CD4-positive, CD25-positive, alpha-beta regulatory T cell (primary cell): ENCODE measurements at places on chromosomes 2 and 18. TPM values are rescaled to one million over a fixed set of nuclear protein-coding genes. Genes with fewer than 3 reads are reported as not detected.

DNA sequence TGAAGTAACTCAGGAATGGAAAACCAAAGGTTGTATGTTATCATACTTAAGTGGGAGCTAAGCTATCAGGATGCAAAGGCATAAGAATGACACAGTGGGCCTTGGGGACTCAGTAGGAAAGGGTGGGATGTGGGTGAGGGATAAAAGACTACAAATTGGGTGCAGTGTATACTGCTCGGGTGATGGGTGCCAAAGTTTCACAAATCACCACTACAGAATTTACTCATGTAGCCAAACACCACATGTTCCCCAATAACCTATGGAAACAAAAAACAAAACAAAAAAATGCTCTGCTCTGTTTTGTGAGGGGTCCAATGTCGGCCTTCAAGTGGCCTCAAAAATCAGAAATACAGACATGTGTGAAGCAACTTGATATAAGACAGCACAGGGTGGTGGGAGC lies 8.9 kb upstream of the RNF144A start:
- no peak for DNase-seq
- H3K4me3 ChIP-seq, result peak overlapping the region; percentile 75
- no peaks in the 10 kb centered on the region for H3K36me3 ChIP-seq
- H3K27me3 ChIP-seq, result peaks cover 22% of the 10 kb centered on the region
- H3K27ac ChIP-seq, result peak overlapping the region; percentile 15

GKN2 gene
- not detected for total RNA-seq

- peaks cover 94% of the 10 kb centered on the region for H3K4me1 ChIP-seq
- no peak for DNase-seq
- no peaks in the 10 kb centered on the region for H3K36me3 ChIP-seq
- peak overlapping the region; percentile 64 for H3K27ac ChIP-seq
Observed at GRCh38 chr2:10381997-10382353, 66.2 kb downstream of the ODC1 start.

- no peak overlapping the region for H3K4me3 ChIP-seq
- peaks cover 20% of the 10 kb centered on the region for H3K4me1 ChIP-seq
- H3K27me3 ChIP-seq, result no peaks in the 10 kb centered on the region
- no peak for DNase-seq
- no peak overlapping the region for H3K27ac ChIP-seq
Observed at GRCh38 chr2:174773215-174773614, 8.9 kb upstream of the CHRNA1 start.

SPDYA gene
- total RNA-seq, result 19.6 TPM

GREB1L gene
- total RNA-seq, result not detected

LINC00305 gene
- total RNA-seq, result not detected

DNA sequence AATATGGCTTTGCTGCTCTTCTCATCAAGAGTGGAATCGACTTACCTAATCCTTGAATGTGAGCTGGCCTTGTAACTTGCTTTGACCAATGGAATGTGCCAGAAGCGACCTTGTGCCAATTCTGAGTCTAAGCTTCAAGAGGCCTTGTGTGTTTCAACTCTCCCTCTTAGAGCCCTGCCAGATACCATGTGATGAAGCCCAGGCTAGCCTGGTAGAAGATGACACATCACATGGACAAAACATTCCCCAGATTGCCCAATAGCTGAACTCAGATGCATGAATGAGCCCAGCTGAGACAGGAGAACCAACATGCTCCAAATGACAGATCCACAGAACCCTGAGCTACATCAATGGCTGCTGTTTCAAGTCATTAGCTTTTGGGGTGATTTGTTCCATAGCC lies 4.2 kb upstream of the KLHL14 start:
- no peaks in the 10 kb centered on the region for H3K4me1 ChIP-seq
- H3K27ac ChIP-seq, result no peak overlapping the region
- H3K36me3 ChIP-seq, result no peaks in the 10 kb centered on the region
- H3K4me3 ChIP-seq, result no peak overlapping the region
- DNase-seq, result no peak

DNA sequence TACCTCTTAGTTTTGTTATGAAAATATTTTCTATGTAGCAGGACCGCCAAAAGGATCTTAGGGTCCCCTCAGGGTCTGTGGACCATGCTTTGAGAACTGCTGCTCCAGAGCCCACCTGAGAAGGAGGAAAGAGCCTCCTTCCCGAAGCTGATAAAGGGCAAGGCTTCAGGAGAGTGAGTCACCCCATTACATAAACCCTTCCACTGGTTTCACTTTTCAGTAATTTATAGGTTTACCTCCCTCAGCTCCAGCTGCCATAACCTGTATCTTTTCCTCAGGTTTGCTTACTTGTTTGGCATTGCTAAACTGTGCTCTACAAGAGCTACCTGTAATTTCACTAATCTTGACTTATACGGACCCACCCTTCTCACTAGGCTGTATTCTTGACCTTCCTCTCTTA lies 6.6 kb downstream of the TTLL4 start:
- H3K27ac ChIP-seq, result no peak overlapping the region
- no peak for DNase-seq
- H3K27me3 ChIP-seq, result no peaks in the 10 kb centered on the region
- peaks cover 2% of the 10 kb centered on the region for H3K36me3 ChIP-seq

- no peaks in the 10 kb centered on the region for H3K36me3 ChIP-seq
- peaks cover 17% of the 10 kb centered on the region for H3K27me3 ChIP-seq
- no peak for DNase-seq
Observed at GRCh38 chr2:102599486-102599885, 19.9 kb upstream of the SLC9A2 start.

DNA sequence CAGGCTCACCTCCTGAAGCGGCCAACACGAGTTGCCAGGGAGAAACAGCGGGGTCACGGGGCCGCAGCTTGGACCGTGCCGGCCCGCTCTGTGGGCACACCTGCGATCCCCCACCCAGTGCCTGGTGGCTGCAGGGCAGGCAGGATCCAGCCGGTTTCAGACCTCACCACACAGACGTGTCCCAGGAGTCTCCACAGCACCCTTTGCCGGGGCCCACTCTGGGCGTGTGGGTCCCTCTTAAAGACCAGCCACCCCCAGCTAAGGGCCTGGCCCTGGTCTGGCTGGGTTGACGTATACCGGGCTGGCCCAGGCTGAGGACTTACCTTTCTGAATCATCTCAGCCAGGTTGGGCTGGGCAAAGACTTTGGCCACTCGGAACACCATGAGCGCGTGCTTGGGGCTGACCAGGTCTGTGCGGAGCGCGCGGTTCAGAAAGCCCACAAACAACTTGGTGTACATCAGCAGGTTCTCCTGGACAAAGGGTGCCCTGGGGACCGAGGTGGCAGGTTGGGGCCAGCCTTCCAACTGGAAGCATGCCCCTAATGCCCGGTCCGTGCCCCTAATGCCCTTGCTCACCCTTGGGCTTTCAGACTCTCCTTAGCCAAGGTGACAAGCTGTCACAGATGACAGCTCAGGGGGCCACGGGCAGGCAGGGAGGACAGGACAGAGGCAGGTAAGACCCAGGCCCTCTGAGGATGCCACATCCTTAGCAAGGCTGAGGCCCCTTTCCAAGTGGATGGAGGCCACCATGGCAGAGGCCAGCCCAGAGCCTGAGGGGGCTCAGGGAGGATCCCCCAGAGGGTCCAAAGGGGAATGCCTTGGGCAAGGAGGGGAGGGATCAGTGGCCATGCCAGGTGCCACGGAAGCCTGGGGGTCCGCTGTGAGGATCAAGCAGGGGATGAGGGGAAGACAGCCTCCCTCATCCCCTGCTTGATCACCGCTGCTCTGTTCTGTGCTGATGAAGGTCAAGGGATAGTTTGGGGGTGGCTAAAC lies 10.2 kb upstream of the CCDC74B start:
- no peak overlapping the region for H3K27ac ChIP-seq
- DNase-seq, result no peak
- no peak overlapping the region for H3K4me3 ChIP-seq
- H3K36me3 ChIP-seq, result peaks cover 13% of the 10 kb centered on the region

- DNase-seq, result no peak
- H3K4me3 ChIP-seq, result no peak overlapping the region
- H3K4me1 ChIP-seq, result peaks cover 4% of the 10 kb centered on the region
- peaks cover 4% of the 10 kb centered on the region for H3K27me3 ChIP-seq
- no peaks in the 10 kb centered on the region for H3K36me3 ChIP-seq
Observed at GRCh38 chr18:12423393-12423792, 15.7 kb downstream of the PRELID3A start.

DNA sequence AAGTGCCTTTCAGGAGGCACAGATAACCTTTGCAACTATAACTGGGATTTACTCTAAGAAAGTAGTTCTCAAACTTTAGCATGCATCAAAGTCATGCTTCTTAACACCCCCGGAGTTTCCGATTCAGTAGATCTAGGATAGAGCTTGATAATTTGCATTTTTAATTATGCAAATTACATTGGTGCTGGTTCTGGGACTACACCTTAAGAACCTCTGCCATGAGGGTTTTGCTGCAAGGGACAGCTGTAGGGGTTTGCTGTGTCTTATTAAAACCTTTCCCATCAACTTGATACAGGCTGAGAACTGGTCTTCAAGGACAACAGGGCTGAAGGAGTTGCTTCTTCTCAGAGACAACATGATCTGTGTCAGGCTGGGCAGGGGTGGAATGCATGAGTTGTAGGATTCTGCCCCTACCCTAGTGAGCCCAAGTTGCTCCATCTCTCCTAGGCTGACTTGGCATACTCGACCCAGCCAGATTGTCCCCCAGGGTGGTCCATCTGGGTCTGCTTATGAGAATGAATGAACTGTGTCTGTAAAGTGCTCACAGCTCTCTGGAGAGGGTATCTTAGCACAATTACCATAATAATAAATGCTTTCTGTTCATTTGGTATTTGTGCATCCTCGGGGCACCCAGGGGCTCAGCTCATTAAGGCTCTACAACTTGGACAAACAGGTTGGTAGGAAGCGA lies 232.7 kb downstream of the CLIP4 start:
- peaks cover 11% of the 10 kb centered on the region for H3K27me3 ChIP-seq
- no peak overlapping the region for H3K27ac ChIP-seq
- DNase-seq, result no peak
- no peak overlapping the region for H3K4me3 ChIP-seq
- H3K4me1 ChIP-seq, result no peaks in the 10 kb centered on the region
- no peaks in the 10 kb centered on the region for H3K36me3 ChIP-seq

GRCh38 chr18:57659460-57660102 lies 37.9 kb upstream of the NARS1 start:
- no peak overlapping the region for H3K27ac ChIP-seq
- H3K27me3 ChIP-seq, result no peaks in the 10 kb centered on the region
- no peaks in the 10 kb centered on the region for H3K4me1 ChIP-seq

DNA sequence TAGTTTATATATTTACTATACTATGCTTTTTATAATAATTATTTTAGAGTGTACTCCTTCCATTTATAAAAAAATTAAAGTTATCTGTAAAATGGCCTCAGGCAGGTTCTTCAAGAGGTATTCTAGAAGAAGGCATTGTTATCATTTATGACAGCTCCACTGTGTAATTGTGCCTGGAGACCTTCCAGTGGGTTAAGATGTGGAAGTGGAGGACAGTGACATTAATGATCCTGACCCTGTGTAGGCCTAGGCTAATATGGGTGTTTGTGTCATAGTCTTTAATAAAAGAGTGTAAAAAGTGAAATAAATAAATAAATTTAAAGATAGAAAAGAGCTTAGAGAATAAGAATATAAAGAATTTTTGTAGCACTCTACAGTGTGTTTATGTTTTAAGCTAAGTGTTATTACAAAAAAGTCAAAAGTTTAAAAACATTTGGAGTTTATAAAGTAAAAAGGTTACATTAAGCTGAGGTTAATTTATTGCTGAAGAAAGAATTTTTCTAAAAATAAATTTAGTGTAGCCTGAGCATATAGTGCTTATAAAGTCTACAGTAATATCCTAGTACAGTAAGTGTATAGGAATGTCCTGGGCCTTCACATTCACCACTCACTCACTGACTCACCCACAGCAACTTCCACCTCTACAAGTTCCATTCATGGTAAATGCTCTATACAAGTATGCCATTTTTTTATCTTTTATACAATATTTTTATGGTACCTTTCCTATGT lies 190.0 kb upstream of the SESTD1 start:
- no peaks in the 10 kb centered on the region for H3K27me3 ChIP-seq
- no peaks in the 10 kb centered on the region for H3K36me3 ChIP-seq
- DNase-seq, result no peak
- no peaks in the 10 kb centered on the region for H3K4me1 ChIP-seq
- H3K27ac ChIP-seq, result no peak overlapping the region
- no peak overlapping the region for H3K4me3 ChIP-seq

TANC1 gene
- total RNA-seq, result 0.07 TPM

- no peak overlapping the region for H3K4me3 ChIP-seq
- no peaks in the 10 kb centered on the region for H3K4me1 ChIP-seq
- peaks cover 6% of the 10 kb centered on the region for H3K27me3 ChIP-seq
- no peak overlapping the region for H3K27ac ChIP-seq
- no peaks in the 10 kb centered on the region for H3K36me3 ChIP-seq
Observed at GRCh38 chr2:60659026-60659425, 97.0 kb upstream of the PAPOLG start.

GRCh38 chr2:240701736-240702639 lies 10.3 kb downstream of the AQP12A start:
- H3K4me1 ChIP-seq, result peaks cover 3% of the 10 kb centered on the region
- no peaks in the 10 kb centered on the region for H3K36me3 ChIP-seq
- no peak overlapping the region for H3K4me3 ChIP-seq

DNA sequence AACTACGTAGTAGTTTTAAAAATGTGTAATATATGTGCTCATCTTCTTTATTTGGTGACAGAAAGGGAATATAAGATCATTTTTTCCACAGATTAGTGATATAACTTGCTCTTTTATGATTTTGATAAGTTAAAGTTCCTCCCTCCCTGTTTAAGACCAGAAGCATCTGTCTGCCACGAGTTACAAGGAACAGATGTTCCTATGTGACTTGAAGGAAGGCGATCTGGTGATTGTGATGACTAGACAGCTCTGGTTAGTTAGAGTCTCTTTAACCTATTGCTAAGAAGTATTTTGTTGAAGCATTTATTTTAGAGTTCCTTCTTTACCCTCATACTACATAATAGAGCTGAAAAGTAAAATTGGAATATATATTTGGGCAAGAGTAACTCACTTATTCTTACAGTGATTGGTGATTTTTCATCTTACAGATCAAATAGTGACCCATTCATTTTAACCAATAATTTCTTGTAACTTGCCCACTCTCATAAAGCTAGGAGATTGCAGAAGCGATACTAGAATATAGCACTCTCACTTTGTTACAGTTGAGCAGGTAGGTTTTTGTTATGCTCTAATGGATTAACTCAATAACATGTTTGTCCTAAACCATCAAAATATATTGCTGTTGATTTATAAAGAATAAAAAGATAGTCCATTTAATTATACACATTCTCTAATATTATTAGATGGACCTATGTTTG lies 218.7 kb downstream of the SLC4A10 start:
- H3K4me3 ChIP-seq, result no peak overlapping the region
- H3K27ac ChIP-seq, result no peak overlapping the region
- no peak for DNase-seq
- H3K4me1 ChIP-seq, result no peaks in the 10 kb centered on the region

DYNAP gene
- not detected for total RNA-seq

LRRC30 gene
- total RNA-seq, result not detected

SLC4A5 gene
- total RNA-seq, result 12.7 TPM

GRCh38 chr2:164701565-164701964 lies 80.3 kb upstream of the GRB14 start:
- no peak for DNase-seq
- H3K4me1 ChIP-seq, result no peaks in the 10 kb centered on the region
- no peaks in the 10 kb centered on the region for H3K36me3 ChIP-seq

DNA sequence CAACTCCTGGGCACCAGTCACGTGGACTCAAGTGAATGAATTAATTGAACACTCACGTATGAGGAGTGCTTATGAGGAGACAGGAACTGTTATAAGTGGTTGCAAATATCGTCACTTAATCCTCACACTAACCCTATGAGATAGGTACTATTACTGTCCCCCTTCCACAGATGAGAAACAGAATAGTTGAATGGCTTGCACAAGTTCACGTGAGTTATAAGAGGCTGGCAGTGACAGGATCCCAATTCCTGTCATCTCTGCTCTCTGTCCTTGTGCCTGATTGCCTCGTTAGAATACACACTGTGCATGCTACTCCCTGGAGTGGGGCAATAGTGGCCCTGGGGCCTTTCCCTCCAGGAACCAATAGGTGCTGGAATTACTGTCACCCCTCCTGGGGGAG lies 253.5 kb downstream of the DYSF start:
- H3K27ac ChIP-seq, result no peak overlapping the region
- DNase-seq, result no peak
- no peaks in the 10 kb centered on the region for H3K27me3 ChIP-seq
- H3K4me3 ChIP-seq, result no peak overlapping the region

HOXD9 gene
- total RNA-seq, result not detected
